ENCODE measurements at places on chromosomes 7 and 10. TPM values are rescaled to one million over a fixed set of nuclear protein-coding genes. Genes with fewer than 3 reads are reported as not detected.

CRHR2 gene
- 2.4 TPM for total RNA-seq

KCNMA1 gene
- total RNA-seq, result 3.2 TPM

KLHDC10 gene
- 29.8 TPM for total RNA-seq

KIFBP gene
- 45.3 TPM for total RNA-seq

CD36 gene
- 1.7 TPM for total RNA-seq

C7orf33 gene
- total RNA-seq, result not detected

RNLS gene
- total RNA-seq, result 4.4 TPM

SUPV3L1 gene
- 45.0 TPM for total RNA-seq

CREB5 gene
- 50.4 TPM for total RNA-seq

COPS6 gene
- total RNA-seq, result 77.4 TPM

GRCh38 chr7:101754424-101755159 lies 62.8 kb upstream of the CUX1 start:
- no peak overlapping the region for H3K27ac ChIP-seq
- no peaks in the 10 kb centered on the region for H3K36me3 ChIP-seq
- H3K27me3 ChIP-seq, result no peaks in the 10 kb centered on the region
- H3K4me3 ChIP-seq, result no peak overlapping the region
- DNase-seq, result no peak

DNA sequence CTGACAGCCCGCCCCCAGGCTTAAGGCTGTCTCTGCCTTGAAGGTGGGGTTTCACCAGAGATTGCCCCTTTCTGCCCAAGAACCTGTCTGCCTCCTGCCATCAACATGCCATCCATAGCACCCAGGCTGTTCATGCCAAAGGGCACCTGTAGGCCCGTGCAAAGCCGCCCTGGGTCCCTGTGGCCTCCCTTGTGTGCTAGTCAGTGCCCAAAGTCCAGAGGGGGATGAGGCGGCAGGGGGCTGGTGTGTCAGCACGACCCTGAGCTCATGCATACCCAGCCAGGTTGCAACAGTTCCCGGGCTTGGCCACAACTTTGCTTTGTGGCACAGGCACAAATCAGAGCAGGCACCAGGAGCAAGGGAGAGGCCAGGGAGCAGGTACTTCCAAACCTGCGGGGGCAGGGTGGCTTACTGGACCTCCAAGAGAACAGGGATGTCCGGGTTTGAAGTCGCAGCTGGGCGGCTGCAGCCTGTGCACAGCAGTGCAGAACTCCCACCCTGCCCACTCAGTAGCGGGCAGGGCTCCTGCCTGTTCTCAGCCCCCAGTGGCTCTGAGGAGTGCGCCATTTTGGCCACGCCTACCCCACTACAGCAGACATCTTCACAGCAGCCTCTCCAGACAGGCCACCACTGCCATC lies 671.1 kb upstream of the GRM3 start:
- H3K36me3 ChIP-seq, result no peaks in the 10 kb centered on the region
- no peak for DNase-seq
- no peak overlapping the region for H3K4me3 ChIP-seq

- no peak overlapping the region for H3K27ac ChIP-seq
- H3K36me3 ChIP-seq, result no peaks in the 10 kb centered on the region
- H3K4me3 ChIP-seq, result no peak overlapping the region
- H3K4me1 ChIP-seq, result peaks cover 32% of the 10 kb centered on the region
- peaks cover 4% of the 10 kb centered on the region for H3K27me3 ChIP-seq
- DNase-seq, result no peak
Measured at GRCh38 chr7:70434376-70434775, 697.6 kb upstream of the GALNT17 start.

- peaks cover 24% of the 10 kb centered on the region for H3K27me3 ChIP-seq
- H3K36me3 ChIP-seq, result no peaks in the 10 kb centered on the region
- no peak for DNase-seq
- no peak overlapping the region for H3K27ac ChIP-seq
- H3K4me3 ChIP-seq, result no peak overlapping the region
Measured at GRCh38 chr7:142799437-142799835, 28.7 kb downstream of the PRSS2 start.

- no peaks in the 10 kb centered on the region for H3K4me1 ChIP-seq
- peaks cover 6% of the 10 kb centered on the region for H3K27me3 ChIP-seq
- no peak overlapping the region for H3K27ac ChIP-seq
- DNase-seq, result no peak
- H3K4me3 ChIP-seq, result no peak overlapping the region
Measured at GRCh38 chr7:69451715-69452114, 146.6 kb upstream of the AUTS2 start.

DNA sequence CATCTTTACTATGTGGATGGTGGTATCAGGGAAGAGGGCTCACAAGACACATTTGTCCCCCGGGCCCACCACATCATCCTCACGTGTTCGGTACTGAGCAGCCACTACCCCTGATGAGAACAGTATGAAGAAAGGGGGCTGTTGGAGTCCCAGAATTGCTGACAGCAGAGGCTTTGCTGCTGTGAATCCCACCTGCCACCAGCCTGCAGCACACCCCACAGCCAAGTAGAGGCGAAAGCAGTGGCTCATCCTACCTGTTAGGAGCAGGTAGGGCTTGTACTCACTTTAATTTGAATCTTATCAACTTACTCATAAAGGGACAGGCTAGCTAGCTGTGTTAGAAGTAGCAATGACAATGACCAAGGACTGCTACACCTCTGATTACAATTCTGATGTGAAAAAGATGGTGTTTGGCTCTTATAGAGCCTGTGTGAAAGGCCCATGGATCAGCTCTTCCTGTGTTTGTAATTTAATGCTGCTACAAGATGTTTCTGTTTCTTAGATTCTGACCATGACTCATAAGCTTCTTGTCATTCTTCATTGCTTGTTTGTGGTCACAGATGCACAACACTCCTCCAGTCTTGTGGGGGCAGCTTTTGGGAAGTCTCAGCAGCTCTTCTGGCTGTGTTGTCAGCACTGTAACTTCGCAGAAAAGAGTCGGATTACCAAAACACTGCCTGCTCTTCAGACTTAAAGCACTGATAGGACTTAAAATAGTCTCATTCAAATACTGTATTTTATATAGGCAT lies 9.1 kb upstream of the CSGALNACT2 start:
- H3K27me3 ChIP-seq, result no peaks in the 10 kb centered on the region
- DNase-seq, result no peak
- H3K36me3 ChIP-seq, result no peaks in the 10 kb centered on the region
- no peak overlapping the region for H3K4me3 ChIP-seq

DNA sequence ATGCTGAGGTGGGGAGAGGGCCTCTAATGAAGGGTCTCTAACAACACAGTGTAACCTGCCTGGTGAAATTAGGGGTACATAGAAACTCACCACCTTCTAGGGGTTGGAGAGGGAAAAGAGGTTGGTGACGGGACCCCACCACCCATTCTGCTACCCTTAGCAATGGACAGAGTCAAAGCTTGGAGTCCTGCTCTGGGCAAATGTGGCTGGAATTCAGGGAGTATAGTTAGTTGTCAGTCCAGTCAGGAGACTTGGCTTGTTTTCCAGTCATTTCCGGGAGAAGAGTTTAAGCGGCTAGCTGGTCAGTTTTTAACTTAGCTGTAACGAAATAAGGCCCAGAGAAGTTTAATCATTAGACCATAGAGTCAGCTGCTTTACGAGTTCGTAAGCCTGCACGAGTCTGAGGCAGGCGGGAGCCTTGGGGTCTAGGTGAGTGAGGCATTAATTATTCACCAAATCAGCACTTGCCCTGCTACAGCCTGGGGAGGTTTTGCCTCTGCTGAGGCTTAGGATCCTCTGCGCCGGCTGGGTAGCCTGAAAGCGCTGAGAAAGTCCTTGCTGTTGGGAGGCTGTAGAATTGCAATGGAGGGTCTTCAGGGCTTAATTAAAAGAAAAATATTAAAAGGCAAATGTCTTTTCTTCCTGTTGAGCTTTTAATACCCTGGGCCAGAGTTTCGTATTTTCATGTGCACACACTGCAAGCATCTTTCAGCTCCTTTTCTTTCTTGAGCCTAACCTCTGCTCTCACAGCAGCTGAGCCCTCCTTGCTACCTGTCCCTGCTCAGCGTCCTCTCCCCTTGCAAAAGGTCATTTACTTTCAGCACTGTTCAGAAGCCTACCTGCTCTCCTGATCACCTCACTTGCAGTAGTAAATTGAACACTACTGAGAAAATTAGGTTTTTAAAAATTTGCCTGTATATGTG lies 1.5 kb upstream of the LAMB1 start:
- H3K4me1 ChIP-seq, result peaks cover 15% of the 10 kb centered on the region
- H3K27ac ChIP-seq, result peak overlapping the region; percentile 74
- peak; percentile 23 for DNase-seq
- H3K27me3 ChIP-seq, result peaks cover 27% of the 10 kb centered on the region
- peak overlapping the region; percentile 88 for H3K4me3 ChIP-seq
- H3K36me3 ChIP-seq, result peaks cover 4% of the 10 kb centered on the region

DNA sequence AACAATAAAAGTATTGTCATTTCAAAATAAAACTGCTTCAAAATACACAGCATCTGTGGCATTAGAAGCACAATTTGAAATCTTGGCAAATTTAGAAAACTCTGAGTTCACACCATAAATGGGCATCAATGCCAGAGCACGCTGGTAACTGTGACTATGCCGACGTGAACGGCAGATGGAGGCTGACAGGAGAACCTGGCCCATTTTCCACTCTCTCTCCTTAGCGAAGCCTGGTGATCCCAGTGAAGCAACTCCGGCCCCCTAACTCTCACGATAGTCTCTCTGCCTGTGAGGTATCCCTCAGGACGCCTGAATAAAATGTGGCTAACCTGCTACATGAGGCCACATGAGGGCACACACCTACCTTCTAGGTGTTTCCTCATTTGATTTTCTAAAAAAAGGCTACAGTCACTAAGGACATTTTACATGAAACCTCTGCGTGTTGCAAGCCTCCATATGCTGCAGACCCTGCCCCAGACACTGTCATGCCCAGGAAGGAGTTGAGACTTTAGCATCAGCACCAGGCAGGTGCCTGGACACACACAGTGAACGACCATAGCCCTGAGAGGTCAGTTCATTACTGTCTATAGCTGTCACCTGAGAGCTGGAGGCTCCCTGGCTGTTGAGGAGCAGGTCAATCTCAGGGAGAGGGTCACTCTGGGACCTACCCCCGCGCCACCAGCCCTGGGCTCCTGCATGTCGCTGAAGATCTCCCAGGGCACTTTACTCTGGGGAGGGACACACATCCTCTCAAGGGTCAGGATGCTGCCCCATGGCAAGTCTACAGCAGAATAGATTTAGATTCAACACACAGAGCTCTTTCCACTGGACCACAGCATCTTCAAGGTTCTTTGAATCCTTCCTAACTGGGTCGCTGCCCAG lies 62.9 kb upstream of the CAMK2B start:
- no peak overlapping the region for H3K4me3 ChIP-seq
- H3K36me3 ChIP-seq, result peaks cover 18% of the 10 kb centered on the region
- peaks cover 13% of the 10 kb centered on the region for H3K27me3 ChIP-seq
- H3K4me1 ChIP-seq, result peaks cover under 1% of the 10 kb centered on the region
- no peak overlapping the region for H3K27ac ChIP-seq

DNA sequence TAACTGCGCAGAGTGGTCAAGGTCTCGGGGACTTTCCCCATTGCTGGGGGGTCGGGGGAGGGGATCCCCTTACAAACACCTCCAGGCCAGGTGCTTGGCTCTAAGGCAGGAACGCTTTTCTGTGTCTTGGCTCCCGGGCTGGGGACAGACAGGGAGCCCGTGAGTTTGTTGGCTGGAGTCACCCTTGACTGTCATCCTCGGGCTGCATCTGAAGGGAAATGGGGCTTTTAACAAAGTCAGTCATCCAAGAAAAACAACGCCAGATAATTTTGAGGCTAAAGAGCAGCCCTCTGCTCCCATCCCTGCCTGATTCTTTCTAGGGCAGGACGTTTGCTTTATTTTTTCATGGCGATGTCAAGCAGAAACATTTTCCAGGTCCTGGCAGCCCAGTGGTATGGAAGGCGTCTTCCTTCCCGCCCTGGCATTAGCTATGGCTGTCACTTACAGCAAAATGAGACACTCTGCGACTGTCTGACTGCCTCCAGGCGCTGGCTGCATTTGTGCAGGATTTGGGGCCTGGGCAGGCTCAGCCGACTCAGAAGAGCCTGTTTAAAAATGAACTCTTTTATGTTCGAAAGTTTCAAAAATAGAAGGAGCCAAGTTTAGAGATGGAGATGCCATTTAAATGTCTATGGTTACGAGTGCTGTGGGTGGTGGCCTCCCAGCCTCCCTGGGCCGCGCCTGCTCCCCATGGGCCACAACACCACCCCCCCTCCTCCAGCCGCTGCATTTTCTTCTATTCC lies 54.7 kb upstream of the TNS3 start:
- H3K36me3 ChIP-seq, result peaks cover 4% of the 10 kb centered on the region
- H3K27ac ChIP-seq, result no peak overlapping the region
- H3K4me3 ChIP-seq, result no peak overlapping the region
- H3K4me1 ChIP-seq, result no peaks in the 10 kb centered on the region

GRCh38 chr7:94216944-94217461 lies 177.7 kb upstream of the COL1A2 start:
- no peak overlapping the region for H3K27ac ChIP-seq
- DNase-seq, result no peak
- no peak overlapping the region for H3K4me3 ChIP-seq
- no peaks in the 10 kb centered on the region for H3K36me3 ChIP-seq

DNA sequence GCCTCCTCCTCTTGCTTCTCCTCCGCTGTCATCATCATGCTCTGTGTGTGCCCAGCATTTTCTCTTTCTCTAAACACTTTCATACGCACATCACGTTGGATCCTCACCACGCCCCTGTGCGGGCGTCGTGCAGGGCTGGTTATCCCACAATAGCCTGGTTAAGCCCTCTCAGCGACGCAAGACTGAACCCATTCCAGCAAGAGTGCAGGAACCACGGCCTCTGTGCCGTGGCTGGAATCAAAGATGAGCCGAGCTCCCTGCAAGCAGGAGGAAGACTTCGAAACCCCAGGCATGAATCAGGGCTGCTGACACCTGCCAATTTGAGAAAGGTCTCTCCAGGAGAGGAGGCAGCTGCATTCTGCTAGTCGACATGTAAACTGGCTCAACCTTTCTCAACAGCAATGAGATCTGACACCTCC lies 74.8 kb upstream of the FOXK1 start:
- no peak for DNase-seq
- H3K27me3 ChIP-seq, result peaks cover 2% of the 10 kb centered on the region
- no peaks in the 10 kb centered on the region for H3K4me1 ChIP-seq
- H3K4me3 ChIP-seq, result no peak overlapping the region

GRCh38 chr10:113389969-113390368 lies 162.9 kb upstream of the HABP2 start:
- no peak overlapping the region for H3K4me3 ChIP-seq
- no peaks in the 10 kb centered on the region for H3K36me3 ChIP-seq
- H3K4me1 ChIP-seq, result peaks cover 2% of the 10 kb centered on the region
- no peak overlapping the region for H3K27ac ChIP-seq
- peaks cover 3% of the 10 kb centered on the region for H3K27me3 ChIP-seq
- no peak for DNase-seq

DNA sequence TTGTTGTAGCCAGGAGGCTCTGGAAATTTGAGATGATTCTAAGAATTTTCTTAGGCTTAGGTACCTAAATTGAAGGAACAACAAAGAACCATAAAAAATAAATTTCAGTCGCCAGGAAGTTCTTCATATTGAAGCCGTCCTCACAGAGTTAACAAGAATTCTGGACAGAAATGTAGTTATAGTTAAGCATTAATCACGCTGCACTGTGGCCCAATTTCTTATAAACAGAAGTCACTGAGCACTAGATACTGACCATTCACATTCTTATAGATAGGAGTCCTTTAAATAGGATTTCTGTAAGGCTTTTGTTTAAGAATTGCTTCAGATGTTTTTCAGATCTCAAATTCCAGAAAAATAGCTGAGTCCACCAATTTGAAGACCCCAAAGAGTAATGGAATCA lies 256.2 kb upstream of the PITRM1 start:
- DNase-seq, result no peak
- peaks cover 2% of the 10 kb centered on the region for H3K27me3 ChIP-seq
- no peak overlapping the region for H3K4me3 ChIP-seq
- H3K36me3 ChIP-seq, result peaks cover 5% of the 10 kb centered on the region
- H3K27ac ChIP-seq, result no peak overlapping the region

Measured in glutamatergic neuron (in vitro differentiated cells).